PC-9 (cell line): ENCODE measurements at places on chromosomes 7 and 10. TPM values are rescaled to one million over a fixed set of nuclear protein-coding genes. Genes with fewer than 3 reads are reported as not detected.

DNA sequence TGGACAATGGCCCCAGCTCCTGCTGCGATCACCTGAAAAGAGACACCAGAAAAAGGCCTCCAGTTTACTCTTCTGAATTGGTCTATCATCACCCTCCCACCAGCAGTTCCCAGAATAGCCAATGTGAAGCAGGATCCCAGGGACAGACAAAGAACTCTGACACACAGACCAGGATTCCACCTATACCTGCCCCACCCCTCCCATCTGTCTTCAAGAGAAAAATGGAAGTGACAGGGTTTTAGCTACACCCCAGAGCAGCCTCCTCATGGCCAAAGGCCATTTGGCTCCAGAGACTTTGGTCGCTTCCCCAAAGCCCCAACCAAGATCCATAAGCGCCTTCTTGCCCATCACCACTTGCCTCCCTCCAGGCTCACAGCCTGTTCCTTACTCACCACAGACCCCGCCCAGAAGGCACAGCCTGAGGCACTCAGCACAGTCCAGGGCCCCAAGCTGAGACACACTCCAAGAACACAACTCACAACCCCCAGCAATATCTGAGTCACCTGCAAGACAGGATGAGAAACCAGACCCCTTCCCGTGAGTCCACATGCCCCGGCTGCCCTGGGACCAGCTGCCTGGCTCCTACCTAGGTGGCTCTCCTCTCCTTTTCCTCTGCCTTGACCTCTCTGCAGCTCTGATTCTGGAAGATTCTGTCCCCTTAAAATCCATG is 6.5 kb downstream of the TMEM176B start:
- peaks cover 98% of the 10 kb centered on the region for H3K27me3 ChIP-seq
- DNase-seq, result peak; percentile 31

DNA sequence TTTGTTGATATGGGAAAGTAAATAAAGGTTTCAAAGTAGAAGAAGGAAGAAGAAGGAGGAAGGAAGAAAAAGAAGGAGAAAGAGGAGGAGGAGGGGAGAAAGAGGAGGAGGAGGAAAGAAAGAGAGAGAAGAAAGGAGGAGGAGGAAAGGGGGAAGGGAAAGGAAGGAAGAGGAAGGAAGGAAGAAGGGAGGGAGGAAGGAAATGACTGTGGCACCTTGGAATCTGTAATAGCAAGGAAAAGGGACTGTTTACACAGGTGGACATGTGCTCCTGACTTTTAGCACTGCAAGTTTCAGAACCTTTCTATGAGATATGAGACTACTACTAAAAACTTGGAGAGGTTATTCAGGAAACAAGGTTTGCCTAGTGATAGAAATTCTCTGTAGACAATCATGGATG is 153.2 kb downstream of the BTAF1 start:
- H3K36me3 ChIP-seq, result no peaks in the 10 kb centered on the region
- H3K4me1 ChIP-seq, result no peaks in the 10 kb centered on the region
- H3K27ac ChIP-seq, result no peak overlapping the region
- DNase-seq, result no peak

DNA sequence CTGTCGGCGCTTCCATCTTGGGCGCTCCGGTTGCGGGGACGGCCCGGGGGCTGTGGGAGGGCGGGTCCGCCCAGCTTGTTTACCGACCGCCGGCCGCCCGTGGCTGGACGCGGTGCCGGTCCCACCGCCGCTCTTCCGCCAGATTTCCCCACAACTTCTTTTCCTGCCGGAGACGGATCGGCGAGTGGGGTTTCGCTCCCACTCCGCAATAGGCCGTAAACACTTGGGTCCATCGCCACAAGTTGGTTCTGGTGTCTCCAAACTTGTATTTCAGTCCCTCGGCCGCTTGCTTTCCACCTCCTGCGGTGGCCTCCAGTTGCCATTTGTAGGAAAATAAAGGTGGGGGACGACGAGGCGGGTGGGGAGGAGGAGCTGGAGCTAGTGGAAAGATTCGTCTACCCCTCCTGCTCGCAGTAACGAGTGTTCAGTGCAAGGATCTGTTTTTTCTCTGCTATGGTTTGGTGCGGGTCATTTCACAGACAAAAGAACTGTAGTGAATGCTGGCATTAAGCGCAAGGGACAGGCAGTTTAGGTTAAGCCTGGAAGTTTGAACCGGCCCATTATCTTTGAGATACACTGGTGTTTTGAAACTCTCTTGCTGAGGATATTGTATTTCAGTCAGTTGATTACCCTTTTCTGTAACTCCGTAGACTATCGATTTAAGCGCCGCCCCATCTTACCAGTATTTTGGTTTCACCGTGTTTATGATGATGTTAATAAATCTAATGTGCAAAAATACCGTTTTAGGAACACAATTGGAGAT is 24.3 kb upstream of the ZRANB1 start:
- H3K4me3 ChIP-seq, result peak overlapping the region; percentile 92
- peaks cover 28% of the 10 kb centered on the region for H3K4me1 ChIP-seq
- DNase-seq, result no peak
- no peaks in the 10 kb centered on the region for H3K36me3 ChIP-seq

DNA sequence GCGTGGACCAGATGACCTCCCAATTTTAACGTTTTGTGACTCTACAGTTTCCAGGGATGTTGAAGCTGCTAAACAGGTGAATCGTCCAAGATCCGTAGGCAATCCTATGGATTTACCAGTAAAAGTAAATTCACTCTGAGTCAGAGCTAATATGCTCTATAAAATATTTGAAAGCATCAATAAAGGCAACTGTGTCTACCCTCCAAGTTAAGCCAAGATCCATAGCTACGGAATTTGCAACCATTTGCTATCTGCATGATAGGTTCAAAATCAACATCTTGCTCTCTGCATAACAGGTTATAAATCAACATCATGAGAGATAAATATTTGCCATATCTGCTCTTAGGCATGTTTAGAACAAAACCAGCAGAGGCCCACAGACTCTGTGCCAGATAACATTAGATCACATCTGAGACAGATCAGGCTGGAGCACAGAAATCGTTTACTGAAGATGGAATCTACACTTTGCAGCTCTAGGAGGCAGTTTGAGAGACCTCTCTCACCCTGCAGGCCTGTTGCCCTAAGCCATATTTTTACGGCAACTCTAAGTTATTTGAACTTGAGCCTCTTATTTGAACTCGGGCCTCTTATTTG is 80.7 kb upstream of the PDCD4 start:
- no peak overlapping the region for H3K27ac ChIP-seq
- H3K4me1 ChIP-seq, result no peaks in the 10 kb centered on the region
- no peaks in the 10 kb centered on the region for H3K36me3 ChIP-seq
- DNase-seq, result no peak
- H3K4me3 ChIP-seq, result no peak overlapping the region

AFAP1L2 gene
- total RNA-seq, result 35.4 and 39.9 TPM in 2 replicates

SLC26A3 gene
- total RNA-seq, result not detected in 2 replicates

CYP3A4 gene
- total RNA-seq, result not detected in 2 replicates
